ENCODE measurements at places on chromosomes 12 and 14.

DNA sequence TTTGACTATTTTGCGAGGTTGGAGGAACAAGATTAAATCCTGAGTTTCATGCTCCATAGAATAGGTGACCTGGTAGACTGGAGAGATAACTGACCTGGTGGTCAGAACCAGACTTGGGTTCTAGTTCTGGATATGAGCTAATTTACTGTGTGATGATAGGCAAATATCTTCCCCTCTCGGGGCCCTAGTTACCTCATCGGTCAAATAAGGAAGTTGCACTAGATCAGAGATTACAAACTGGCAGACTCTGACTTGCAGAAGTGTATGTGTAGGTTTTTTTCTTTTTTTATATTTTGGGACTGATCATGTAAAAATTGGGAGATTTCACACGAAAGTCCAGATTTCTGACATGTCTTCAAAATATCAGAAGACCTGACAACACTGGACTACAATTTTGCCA, 37.0 kb downstream of the RPH3A start:
- no peak for DNase-seq

- DNase-seq: no peak
Measured at GRCh38 chr14:85520581-85520980, 9.4 kb upstream of the FLRT2 start.

DNA sequence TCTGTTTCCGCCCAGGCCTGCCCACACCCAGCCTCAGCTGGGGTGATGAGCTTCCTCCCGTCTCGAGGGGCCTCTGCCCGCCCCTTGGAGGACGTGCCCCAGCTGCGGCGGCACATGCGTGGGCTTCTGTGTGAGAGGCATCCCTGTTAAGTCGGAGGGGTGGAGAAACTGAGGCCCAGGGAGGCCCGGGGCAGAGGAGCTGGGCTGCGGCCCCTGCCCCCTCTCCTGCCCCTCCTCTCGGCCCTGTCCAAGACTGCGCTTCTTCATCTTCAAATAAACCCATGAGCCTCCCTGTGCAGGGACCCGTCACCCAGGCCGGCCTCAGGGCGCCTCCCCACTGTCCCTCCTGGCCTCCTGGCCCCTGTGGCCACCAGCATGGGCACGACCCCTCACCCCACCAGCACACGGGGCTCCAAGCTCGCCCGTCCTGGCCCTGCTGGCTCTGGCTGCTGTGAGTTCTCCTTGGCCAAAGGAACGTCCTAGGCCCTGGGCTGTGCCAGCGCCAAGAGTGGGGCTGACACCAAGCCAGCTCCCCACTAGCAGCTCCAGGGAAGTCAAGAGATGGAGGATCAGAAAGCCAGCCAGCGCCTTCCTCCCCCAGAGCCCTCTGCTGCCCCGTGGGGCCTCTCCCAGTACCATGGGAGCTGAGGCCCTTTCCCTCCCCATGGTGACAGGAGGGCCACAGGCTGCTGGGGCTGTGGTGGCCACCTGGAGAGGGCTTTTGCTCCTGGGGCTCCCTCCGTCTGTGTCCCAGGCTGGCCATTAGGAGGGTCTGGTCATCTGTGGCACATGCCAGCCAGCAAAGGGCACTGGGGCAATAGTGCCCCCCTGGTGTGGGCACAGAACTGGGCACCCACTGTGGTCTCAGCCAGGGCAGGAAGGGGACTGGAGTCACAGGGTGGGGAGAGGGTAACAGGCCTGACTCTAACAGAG, 180.4 kb downstream of the KIF26A start:
- DNase-seq: no peak

DNA sequence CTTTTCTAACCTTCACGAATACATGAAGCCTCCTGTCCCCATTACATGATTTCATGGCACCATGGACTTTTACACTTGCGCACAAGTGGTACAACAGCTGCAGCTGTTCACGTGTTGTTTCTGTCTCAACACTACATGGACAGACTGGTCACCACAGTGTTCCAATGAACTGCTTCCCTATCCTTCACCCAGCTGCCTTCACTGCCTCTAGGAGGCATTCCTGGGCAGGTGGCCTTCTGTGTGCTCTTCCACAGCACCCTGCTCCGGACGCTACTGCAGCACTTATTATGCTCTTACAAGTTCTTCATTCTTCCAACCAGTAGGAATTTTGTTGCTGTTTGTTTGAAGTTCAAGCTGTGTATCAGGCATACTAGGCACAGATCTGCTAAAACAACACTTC, 1.5 kb downstream of the MTERF2 start:
- DNase-seq: no peak

- DNase-seq: peak; percentile 58
Measured at GRCh38 chr14:64324895-64325294, 30.7 kb upstream of the ESR2 start.

- no peak for DNase-seq
Measured at GRCh38 chr14:54348923-54349620, 47.7 kb upstream of the CDKN3 start.

DNA sequence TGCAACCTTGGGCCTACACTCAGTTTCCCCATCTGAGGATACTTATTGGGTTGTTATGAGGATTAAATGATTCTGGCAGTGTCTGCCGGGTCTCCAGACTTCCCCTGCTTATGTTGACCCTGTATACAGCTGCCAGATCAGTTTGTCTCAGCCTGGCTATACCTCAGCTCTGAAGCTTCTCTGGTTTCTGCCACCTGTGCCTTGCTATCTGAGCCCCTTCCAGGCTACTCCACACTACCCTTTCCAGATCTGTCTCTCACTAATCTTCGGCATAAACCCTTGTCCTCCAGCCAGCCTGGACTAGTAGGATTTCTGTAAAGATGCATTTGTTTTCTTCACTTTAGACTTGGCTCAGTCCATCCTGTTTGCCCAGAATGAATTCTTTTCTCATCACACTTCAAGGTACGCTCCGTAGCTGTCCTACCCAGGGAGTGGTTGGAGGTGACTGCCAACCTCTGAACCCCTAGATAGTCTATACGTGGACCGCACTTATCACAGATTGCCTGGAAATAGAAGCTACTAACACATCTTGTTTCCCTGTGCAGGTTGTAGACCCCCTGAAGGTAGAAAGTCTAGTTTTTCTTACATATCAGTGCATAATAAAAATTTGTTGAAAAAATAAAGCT, 422.4 kb downstream of the RAD51B start:
- DNase-seq: no peak

GRCh38 chr12:473863-474577, 14.3 kb downstream of the B4GALNT3 start:
- no peak for DNase-seq

- no peak for DNase-seq
Measured at GRCh38 chr12:51156245-51156765, 16.6 kb downstream of the TFCP2 start.

- no peak for DNase-seq
Measured at GRCh38 chr14:35821564-35822411, 4.3 kb upstream of the BRMS1L start.

DNA sequence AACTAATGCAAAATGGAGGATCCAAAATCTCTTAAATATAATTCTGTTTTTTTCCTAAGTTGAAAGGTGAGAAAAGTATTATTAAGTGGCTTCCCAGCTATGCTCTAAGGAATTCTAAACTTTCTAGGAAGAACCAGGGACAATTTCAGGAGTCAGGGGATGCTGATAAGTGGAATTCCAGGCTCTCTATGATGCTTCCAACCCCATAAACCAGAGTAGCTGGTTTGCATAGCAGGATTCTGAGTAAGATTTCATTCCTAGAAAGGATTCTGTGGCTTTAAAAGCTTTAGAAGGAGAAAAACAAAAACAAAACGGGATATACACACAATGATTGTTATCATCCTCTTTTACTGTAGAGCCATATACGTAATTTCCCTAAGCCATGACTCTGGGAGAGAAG, 93.9 kb downstream of the SLC16A7 start:
- no peak for DNase-seq

- no peak for DNase-seq
Measured at GRCh38 chr14:93912782-93913181, 14.4 kb upstream of the FAM181A start.

- DNase-seq: no peak
Measured at GRCh38 chr12:64400041-64400440, 4.2 kb upstream of the XPOT start.

DNA sequence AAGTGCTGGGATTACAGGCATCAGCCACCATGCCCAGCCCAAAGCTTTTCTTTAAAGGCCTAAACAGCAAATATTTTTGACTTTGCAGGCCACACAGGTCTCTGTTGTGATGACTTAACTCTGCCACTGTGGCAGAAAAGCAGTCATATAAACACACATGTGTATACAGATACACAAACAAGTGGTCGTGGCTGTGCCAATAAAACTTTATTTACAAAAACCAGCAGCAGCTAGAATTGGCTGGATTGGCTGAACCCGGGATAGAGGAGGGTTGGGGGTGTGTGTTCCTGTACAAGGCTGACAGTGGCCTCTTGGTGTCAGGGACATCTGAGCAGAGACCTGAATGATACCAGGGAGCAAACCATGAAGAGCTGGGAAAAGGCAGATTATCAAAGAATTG, 95.6 kb downstream of the NCOR2 start:
- DNase-seq: no peak

DNA sequence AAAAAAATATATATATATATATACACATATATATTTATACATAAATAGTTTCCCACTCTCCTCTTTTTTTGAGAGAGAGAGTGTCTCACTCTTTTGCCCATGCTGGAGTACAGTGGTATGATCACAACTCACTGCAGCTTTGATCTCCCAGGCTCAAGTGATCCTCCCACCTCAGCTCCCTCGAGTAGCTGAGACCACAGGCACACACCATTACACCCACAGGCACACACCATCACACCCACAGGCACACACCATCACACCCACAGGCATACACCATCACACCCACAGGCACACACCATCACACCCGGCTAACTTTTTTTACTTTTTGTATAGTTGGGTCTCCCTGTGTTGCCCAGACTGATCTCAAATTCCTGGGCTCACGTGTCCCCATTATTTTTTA, 14.1 kb upstream of the GAPDH start:
- DNase-seq: no peak

DNA sequence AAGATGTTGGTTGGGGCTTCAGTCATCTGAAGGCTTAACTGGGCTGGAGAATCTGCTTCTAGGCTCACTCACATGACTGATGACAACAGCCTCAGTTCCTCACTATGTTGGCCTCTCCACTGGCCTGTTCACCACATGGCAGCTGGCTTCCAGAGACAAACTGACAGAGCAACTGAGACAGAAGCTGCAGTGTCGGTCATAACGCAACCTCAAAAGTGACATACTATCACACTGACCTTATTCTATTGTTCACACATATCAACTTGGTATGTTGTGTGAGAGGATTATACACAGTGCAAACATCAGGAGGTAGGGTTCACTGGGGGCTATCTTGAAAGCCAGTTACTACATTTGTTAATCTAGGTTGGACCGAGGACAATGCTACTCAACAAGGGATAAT, 92.9 kb downstream of the PAWR start:
- DNase-seq: no peak

- DNase-seq: no peak
Measured at GRCh38 chr12:116442946-116443345, 116.2 kb upstream of the MAP1LC3B2 start.

- no peak for DNase-seq
Measured at GRCh38 chr14:57970175-57970574, 104.3 kb upstream of the SLC35F4 start.

DNA sequence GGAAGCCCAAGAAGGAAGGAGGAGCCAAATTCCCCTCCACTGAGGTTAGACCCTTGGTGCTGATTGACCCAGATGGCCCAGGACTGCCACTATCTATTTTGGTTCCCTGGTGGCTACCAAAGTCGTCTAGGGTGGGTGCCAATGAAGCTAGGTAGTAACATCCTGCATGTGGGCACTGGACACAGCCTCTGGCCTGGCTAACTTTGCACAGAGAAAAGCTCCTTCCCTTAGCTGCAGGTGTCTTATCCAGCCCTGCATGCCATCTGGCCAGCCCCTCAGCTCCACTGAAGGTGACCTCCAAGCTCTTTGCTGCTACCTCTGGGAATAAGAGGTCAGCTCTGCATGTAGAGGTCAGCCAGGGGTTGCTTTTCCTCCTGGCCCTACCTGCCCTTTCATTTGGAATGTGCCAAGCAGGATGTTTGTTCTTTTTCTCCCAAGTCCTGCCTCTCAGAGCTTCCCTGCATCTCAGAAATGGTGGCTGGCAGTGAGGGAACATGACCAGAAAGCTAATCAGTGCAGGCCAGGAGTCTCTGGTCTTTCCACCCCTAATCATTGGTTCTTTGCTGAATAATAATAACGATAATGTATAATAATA, 34.0 kb downstream of the JDP2 start:
- no peak for DNase-seq

- DNase-seq: no peak
Measured at GRCh38 chr12:110223777-110224378, 57.2 kb upstream of the ATP2A2 start.

GRCh38 chr14:47596232-47596631, 79.2 kb downstream of the MDGA2 start:
- no peak for DNase-seq

GRCh38 chr14:39023939-39024871, 78.8 kb downstream of the SEC23A start:
- peak; percentile 99 for DNase-seq

- no peak for DNase-seq
Measured at GRCh38 chr14:36317650-36318049, 2.8 kb downstream of the MBIP start.

- no peak for DNase-seq
Measured at GRCh38 chr14:73780391-73780790, 66.2 kb upstream of the PNMA1 start.

DNA sequence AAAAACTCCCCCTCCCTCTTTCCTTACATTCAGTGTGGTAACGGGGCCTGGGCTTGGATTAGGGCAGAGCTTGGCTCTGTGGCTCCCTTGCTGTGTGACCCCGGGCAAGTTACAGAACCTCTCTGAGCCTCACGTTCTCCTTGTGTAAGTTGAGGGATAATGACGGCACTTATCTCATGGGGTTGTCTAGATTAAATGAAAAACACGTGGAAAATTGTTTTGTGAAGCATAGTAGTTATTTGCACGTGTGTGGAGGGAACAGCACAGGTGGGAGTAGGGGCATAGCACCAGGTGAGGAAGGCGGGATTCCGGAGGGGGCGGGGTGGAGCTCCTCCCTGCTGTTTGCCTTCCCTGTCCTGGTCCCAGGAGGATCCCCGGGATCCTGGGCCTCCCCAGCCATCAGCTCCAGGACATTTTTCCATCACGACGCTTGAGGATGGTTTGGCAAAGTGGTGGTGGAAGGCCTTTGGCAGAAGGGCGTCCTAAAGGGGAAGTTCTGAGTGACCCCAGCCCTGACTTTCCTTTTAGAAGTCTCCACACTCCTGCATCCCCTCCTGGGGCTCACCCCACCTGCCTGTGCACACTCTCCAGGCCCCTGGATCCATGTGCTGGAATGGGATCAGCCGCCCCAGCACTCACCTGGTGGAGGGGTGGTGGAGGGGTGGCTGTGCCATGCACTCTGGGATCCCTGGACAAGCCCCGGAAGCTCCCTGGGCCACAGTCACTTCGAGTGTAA, 22.7 kb downstream of the LRTM2 start:
- DNase-seq: no peak

DNA sequence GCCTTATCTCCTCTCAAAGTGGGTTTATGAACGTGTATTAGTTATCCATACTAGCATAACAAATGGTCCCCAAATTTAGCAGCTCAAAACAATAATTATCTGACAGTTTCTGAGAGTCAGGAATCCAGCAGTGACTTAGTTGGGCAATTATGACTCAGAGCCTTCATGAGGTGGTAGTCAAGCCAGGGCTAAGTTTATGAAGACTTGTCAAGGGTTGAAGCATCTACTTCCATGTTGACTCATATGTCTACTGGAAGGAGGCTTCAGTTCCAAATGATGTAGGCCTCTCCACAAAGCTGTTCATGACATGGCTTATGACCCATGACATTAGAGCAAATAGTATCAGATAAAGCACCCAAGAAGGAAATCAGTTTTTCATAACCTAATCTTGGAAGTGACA, 73.2 kb downstream of the IPO8 start:
- no peak for DNase-seq

- DNase-seq: no peak
Measured at GRCh38 chr14:81447021-81447764, 47.1 kb upstream of the STON2 start.

All from NCI-H524 treated with DMSO at 0.1 percent for 48 hours (cell line).